ENCODE measurements at places on chromosomes 1 and 21.

GRCh38 chr1:93348104-93348728 lies 2.5 kb downstream of the DR1 start:
- no peak for DNase-seq

- DNase-seq, result no peak
Observed at GRCh38 chr1:174800216-174800851, 199.4 kb upstream of the CACYBP start.

DNA sequence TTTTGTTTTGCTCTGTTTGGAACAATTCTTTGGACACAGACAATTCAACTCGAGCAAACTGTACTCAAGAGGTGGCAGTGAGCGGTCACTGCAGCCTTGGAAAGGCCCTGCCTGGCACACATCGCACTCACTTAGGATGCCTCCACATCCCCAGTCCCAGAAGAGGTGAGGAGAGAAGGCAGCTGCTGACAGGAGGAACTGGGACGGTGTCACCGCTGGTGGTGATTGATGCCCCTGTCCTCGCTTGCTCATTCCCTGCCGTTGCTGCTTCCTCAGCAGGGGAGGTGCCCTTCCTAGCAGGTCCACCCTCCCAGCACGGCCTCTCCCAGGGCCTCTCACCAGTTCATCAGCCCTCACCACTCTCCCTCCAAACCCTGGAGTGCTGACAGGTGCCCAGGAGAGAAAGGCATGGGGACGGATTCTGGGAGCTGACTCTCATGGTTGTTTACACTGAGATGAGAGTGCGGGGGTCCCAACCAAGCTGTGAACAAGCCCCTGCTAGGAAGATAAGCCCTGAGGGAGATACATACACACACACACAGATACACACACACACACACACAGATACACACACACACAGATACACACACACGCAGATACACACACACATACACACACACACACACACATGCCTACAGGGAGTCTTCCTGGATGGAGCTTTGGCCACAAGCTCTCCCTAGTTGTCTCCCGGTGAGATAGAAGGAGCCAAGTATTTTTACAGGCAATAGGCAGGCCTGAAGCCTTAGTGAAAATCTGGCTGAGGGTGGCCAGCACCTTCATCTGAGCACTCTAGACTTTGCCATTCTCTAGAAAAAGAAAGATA lies 101.1 kb downstream of the CDC7 start:
- DNase-seq, result no peak

DNA sequence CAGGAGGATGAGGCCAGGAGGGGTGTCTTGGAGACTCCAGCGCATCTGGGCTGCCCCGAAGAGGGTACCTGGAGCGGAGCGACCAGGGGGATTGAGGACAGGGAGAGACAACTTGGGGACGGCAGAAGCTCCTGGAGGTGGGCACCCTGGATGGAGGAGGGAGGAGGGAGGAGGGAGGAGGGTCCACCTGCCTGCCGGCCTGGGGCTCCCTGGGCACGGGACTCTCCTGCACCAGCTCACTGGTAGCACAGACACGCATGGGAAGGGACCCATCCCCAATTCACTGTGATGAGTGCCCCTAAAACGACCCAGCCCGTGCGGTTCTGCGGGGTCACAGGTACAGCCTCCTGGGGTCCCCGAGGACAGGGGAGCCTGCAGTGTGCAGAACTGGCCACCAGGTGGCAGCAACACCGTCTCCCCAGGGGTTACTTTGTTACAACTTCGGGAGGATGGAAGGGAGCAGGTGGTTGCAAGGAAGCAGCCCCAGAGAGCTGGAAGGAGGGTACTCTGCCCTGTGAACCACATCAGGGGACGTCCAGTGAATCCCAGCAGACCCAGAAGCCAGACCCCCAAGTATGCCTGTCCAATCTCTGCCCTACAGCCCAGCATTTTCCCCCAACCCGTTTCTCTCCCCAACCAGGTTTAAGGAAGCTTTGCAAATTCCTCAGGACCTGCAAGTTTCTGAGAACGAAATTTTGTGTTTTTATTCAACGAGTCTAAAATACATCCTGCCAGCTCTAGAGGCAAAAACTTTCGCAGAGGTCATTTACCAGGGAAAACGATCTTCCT lies 482.4 kb downstream of the NPHP4 start:
- peak; percentile 21 for DNase-seq

GRCh38 chr1:14326857-14327256 lies 271.6 kb upstream of the KAZN start:
- no peak for DNase-seq

DNA sequence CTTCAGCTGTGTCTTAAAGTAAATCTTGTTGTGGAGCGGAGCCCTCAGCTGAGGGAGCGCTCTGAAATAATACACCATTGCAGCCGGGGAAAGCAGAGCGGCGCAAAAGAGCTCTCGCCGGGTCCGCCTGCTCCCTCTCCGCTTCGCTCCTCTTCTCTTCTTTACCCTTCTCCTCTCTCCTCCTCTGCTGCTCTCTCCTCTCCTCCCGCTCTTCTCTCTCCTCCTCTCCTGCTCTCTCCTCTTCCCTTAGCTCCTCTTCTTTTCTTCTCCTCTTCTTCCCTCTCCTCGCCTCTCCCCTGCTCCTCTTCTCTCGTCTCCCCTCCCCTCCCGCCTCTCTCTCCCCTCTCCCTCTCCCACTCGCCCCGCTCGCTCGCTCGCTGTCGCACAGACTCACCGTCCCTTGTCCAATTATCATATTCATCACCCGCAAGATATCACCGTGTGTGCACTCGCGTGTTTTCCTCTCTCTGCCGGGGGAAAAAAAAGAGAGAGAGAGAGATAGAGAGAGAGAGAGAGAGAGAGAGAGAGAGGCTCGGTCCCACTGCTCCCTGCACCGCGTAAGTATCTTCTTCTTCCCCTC lies at the start of gene PROX1:
Gene PROX1, plus strand, starts transcription at position 47 of the 580 bp plus-strand sequence. CDS start 8,563 bp downstream, outside the sequence.
- no peak for DNase-seq

- DNase-seq, result no peak
Observed at GRCh38 chr21:32538147-32538792, 47.1 kb downstream of the TCP10L start.

GRCh38 chr1:75632350-75632949 lies 21.5 kb upstream of the SLC44A5 start:
- no peak for DNase-seq

DNA sequence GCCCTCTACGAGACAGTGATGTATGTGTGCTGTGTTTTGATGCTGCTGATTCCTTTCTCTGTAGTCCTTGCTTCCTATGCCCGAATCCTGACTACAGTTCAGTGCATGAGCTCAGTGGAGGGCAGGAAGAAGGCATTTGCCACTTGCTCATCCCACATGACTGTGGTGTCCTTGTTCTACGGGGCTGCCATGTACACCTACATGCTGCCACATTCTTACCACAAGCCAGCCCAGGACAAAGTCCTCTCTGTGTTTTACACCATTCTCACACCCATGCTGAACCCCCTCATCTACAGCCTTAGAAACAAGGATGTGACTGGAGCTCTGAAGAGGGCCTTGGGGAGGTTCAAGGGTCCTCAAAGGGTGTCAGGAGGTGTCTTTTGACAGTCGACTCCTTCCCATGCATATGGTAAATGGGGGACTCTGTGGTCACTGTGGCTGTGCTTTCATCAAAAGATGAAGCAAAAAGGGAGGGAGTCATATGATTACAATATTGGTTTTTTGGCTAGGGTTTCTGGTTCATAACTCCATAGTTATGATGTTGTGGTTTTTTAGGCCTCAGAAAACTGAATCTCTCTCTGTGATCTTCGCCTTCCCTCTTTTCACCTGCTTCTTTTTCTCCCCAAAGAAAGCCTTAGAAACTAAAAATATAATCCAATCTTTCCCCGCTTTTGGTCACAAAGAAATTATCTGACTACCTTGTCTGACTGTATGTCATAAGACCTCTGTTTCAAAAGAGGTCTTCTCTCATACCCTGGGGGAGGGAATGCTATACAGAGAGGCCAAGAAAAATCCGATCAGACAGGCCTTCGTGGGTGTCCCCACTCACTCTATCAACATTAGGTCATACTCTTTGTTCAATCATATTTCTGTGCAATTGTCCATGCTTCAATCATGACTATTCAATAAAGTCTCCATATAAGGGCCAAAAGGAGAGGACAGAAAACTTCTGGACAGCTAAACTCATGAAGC lies 4.2 kb downstream of the OR2T1 start:
- no peak for DNase-seq

DNA sequence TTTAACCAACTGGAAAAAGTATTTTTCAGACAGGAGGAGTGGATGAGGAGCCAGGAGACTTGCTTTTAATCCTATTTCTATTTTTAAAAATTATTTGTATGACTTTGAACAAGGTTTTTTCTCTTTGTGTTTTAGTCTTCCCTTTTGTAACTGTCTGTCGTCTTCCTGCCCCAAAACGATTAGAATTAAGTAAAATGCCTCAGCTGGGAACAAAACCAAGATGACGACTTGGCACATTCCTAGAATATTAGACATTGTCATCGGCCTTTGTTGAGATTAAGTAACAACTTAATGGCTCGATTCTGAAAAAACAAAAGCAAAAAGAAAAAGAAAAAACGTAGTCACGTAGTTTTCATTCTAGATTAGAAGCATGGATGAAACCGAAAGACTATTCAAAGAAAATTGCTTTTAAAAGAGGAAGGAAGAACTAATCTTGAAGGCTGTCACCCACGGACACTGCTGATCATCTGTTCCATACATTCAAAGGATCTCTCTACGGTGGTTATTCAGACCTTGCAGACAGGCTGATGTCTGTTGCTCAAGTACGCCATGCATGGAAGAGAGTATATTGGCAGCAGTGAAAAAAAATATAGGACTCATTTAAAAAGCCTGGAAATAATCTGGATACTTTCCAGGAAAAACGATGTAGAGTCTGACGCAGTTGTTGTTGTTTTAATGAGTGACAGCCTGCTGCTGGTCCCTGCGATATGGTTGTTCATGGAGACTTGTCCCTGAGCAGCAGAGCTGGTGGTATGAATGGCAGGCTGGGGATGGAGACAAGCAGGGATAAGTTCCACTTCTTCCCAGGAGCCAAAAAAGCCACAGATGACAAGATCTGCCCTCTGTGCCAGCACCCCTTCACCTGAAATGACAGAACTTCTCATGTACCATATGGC lies 16.8 kb downstream of the GNG4 start:
- DNase-seq, result peak; percentile 46

- no peak for DNase-seq
Observed at GRCh38 chr1:101820071-101820470, 176.7 kb downstream of the OLFM3 start.
